ENCODE measurements at places on chromosomes 7 and 10.
A peak's percentile ranks its signal among the peaks of the same experiment; 100 is the strongest.

- DNase-seq: no peak
These were observed 86.3 kb downstream of the PALS2 start for GRCh38 chr7:24659505-24659904.

- DNase-seq: peak; percentile 58
These were observed 357.4 kb downstream of the PPP1R3A start for GRCh38 chr7:113561446-113561845.

- DNase-seq: no peak
These were observed 138.0 kb downstream of the PRKAG2 start for GRCh38 chr7:151738925-151739324.

DNA sequence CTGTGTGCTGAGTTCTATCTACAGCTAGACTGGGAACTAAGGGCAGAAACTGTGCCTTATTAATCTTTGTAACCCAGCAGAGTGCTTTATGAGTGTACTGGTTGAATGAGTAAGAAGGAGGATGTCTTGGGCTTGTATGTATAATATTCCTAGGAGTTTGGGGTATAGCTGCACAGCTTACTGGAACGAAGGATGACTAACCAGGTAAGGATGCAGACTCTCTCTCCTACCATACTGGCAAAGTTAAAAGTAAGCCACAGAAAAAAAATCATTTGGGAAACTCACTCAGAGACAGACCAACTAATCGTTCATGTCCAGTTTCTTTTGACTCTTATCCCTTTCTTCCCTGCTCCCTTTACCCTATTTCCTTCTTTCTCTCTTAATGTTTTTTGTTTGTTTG is 1.4 kb upstream of the DHTKD1 start:
- DNase-seq: peak; percentile 81

DNA sequence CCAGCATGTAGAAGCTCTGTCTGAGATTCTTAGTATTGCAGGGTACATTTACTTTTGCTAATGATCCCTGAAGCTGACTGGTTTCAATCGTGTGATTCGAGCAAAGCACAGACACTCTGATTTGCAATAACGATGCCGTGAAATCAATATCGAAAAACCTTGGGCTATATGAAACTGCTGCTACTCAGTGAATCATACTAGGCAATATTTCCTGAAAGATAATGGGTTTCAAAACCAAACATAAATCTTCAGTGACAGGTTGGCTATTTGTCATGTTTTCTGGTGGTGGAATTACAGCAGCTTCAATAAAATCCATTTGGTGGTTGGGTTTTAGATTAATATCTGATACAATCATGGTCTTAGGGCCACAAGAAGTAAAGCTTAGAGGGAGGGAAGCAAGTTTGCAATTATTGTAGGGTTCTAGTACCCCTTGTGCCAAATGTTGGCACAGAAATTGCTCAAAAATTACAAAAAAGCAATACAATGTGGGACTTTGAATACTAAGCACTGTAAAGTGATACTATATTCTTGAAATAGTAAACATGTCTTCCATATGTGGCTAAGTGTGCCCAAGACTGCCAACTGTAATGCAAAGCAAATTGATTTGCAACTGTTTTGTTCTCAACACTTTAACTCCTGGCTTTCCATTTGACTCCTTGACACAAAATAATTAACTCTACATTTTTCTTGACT is 112.4 kb upstream of the JAZF1 start:
- DNase-seq: peak; percentile 48

DNA sequence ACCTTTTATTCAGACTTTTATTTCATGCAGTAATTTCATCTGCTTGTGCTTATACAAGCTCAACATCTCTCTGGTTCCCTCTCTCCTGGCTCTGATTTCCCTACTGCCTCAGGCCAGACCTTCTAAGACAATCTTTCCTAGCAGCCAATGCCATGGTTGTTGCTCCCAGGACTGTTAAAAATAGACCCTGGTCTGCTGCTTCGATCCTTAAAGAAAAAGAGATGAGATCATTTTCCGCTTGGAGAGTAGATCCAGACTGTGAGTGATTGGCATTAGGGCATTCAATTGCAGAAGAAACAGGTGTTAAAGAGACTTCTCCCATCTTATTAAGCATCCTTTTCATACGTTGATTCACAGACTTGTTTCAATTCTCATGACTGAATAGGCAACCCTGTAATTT is 68.4 kb upstream of the ITGB1 start:
- DNase-seq: no peak

DNA sequence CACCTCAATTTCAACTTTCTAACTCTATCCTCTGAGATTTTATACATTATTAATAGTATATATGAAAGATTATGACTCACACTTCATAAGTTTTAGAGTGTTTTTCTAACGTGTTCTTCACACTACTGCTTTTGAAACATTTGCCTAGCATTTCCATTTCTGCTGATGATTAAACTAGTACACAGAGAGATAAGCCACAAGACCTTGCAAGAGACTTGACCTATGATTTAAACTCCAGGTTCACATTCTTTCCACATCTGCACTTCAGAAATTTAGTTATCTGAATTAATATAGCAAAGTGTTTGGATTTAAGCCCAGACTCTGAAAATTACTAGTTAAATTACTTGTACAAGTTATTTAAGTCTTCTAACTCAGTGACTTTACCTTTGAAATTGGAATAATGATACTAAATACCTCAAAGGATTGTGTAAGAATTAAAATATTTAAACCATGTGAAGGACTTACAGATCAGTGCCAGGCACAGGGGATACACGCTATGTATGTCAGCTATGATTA is 66.6 kb downstream of the PCLO start:
- DNase-seq: no peak

GRCh38 chr10:100479037-100479436 is 16.2 kb downstream of the WNT8B start:
- no peak for DNase-seq

- peak; percentile 92 for DNase-seq
These were observed 34.4 kb downstream of the BCAP29 start for GRCh38 chr7:107614425-107614824.

DNA sequence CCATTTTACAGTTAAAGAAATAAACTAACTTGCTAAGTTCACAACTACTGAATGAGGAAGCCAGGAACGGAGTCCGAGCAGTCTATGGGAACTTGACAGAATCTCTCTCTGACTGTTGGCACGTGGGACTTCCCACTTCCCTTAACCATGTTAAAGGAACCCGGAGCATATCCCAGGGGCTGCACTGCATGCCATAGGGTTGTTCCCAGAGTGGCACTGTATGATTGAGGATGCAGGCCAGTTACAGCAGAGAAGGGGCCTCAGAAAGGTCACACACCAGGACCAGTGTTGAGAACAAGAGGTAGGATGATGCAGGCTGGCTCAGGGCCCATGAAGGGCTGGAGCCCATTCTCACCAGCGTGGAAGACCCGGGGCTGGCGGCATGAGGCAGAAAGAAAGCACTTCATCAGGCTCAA is 201.8 kb downstream of the NSUN6 start:
- DNase-seq: no peak

- DNase-seq: no peak
These were observed 484.7 kb upstream of the SORCS1 start for GRCh38 chr10:107649249-107649648.

DNA sequence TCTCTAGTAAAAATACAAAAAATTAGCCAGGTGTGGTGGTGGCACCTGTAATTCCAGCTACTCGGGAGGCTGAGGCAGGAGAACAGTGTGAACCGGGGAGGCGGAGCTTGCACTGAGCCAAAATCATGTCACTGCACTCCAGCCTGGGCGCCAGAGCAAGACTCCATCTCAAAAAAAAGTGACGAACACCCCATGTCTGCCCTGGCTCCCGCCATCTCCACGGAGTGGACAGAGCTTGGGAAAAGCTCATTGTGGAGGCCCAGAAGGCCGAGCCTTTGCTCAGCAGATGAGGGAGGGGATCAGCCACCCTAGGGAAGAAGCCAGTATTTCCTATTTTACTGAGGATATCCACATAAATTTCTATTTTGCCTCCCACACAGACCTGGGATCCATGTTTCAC is 136.8 kb downstream of the DIP2C start:
- DNase-seq: no peak

DNA sequence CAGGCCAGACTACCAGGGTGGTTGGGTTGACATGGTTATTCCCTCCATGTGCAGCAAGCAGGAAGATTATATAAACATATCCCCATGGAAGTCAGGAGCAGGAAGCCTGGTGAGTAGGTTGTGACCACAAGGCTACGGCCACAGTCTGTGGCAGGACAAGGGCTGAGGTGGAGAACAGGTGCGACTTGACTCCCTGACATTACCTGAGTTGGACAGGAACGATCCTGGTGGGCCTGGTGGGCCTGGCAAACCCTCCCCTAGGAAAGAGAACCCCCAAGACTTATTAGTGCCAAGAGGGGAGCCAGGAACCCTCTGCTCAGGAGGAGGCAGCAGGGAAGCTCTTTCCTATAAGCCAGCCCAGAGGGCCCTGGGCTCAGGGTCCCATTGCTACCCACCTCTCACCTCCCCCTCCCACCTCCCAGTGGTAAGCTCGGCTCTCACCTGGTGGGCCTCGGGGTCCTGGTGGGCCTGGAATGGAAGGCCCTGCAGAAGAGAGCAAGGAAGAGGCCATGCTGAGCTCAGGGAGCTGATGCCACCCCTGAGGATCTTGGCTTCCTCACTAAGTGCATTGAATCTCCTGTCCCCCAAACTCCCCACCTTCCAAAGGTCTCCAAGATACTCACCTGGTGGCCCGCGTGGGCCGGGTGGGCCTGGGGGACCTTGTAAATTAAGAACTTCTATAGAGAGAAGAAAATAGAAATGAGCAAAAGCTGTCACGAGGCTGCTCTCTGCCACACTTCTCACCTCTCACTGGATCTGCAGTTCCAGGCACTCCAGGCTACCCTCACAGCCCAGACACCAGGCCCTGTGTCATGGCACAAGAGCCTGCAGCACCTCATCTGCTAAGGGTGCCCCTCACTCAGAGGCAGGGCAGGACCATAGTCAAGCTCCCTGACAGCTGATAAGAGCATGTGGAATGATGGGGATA is 44.6 kb downstream of the COL17A1 start:
- no peak for DNase-seq

DNA sequence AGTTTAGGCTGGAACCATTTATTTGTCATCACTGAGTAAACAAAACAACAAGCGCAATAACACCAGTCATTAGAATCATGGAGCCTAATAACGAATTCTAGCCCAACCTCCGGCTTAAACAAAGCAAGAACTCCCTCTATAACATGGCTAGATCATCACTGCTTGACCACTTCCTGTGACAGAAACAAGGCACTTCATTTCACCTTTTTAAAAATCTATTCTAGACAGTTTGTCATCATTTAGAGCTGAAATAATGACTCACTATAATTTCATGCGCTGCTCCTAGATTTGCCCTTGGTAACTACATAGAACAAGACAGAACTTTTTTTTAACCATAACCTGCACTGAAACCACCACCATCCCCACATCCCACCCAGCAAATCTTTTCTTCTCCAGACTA is 81.3 kb downstream of the OSBPL3 start:
- no peak for DNase-seq

GRCh38 chr7:27515933-27516332 is 146.8 kb downstream of the HIBADH start:
- DNase-seq: peak; percentile 6

GRCh38 chr7:149850007-149850594 is 11.9 kb downstream of the ZNF862 start:
- DNase-seq: no peak

DNA sequence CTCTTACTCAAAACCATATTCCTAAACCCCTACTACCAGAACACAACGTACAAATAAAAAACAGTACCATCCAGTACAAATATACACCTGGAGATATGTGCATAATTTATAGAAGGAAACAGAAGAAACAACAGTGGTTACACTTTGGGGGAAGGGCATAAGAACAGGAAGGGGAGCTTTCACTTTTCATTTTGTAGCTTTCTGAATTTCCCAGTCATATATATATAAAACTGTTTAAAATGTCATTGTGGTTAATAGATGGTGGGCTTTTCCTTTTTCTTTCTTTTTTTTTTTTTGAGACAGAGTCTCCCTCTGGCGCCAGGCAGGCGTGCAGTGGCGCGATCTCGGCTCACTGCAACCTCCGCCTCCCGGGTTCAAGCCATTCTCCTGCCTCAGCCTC is 47.2 kb downstream of the MALSU1 start:
- no peak for DNase-seq

GRCh38 chr10:97731346-97732051 is 5.4 kb upstream of the ZFYVE27 start:
- peak; percentile 72 for DNase-seq

DNA sequence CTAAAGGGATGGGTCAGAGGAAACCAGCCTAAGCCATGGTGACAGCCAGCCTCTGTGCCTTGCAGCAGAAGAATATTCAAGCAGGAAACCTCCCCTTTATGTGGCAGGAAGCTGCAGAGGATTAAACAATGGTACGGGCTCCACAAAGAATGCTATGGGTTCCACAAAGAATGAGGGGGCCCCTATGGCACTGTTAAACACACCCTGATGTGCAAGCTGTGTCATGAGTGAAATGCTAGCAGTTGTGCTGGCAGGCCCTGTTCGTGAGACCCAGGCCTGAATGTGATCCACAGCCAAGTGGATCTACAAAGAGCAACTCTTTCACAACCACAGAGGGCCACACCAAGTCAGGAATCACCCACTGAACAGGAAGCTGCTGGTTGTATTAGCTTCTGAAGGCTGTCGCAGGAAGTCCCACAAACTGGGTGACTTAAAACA is 68.9 kb downstream of the MYOF start:
- peak; percentile 20 for DNase-seq

DNA sequence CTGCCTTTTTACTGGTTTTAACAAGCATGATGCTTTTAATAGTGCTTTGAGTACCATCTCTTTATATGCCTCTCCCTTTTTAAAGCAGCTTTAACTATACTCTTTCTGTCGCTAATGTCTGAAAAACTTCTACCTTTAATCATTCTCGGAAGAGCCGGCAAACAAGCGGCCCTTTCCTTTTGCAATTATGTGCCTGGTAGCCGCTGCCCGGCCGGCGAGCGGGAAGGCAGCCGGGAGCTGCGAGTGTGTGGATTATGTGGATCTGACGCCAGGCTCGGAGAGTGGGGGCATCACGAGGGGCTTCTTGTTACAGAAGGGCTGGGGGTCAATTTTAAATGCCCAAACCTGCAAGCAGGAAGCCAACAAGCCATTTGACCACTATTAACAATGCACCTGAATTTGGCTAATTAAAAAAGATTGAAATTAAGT is 120.9 kb downstream of the BUB3 start:
- DNase-seq: no peak

- DNase-seq: peak; percentile 62
These were observed 49.9 kb upstream of the SH2B2 start for GRCh38 chr7:102236592-102237287.

GRCh38 chr7:4079956-4080355 is 602.1 kb upstream of the FOXK1 start:
- DNase-seq: no peak

- no peak for DNase-seq
These were observed 64.2 kb downstream of the DIP2C start for GRCh38 chr10:625333-625696.

DNA sequence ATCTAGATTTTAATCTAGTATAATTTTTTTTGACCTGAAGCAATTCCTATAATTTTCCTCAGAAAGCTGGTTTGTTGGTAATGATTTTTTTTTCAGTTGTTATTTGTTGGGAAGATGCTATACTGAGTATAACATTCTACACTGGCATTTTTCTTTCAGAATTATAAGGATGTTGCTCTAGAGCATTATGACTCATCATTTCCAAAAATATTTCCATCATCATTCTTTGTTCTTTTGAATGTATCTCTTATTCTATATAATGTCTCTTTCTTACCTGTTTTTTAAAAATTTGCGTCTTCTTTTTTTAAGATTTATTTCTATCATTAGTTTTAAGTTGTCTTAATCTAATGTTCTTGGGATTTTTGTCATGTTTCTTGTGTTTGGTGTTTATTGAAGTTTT is 356.5 kb upstream of the KCND2 start:
- no peak for DNase-seq

Data from fibroblast of skin of right quadriceps (primary cell).